Left cardiac atrium (tissue), 4 donors: ENCODE measurements at places on chromosomes 13 and 19.

- no peak for DNase-seq
Observed at GRCh38 chr13:60043262-60043661, 120.5 kb downstream of the DIAPH3 start.

GRCh38 chr19:47628078-47628771, 19.3 kb downstream of the BICRA start:
- no peak for DNase-seq

- DNase-seq, result no peak
Observed at GRCh38 chr13:80618781-80619180, 277.9 kb upstream of the SPRY2 start.

DNA sequence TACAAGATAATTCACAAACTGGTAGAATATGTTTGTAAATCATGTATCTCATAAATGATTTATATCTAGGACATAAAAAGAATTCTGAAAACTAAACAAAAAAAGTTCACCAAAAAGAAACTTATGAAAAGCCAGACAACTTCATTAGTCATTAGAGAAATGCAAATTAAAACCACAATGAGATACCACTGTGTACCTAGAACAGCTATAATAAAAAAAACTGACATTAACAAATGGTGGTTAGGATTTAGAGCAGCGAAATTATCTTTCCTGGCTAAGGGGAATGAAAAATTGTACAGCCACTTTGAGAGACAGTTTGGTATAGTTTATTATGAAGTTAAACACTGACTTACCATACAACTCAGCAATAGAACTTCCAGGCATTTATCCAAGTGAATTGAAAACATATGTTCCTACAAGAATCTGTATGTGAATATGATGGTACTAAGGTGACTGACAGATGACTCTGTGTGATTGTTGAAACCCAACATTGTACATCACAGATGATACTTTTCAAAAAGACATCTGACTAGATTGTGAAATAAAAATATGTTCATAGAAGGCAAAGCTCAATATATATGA, 41.8 kb downstream of the UGGT2 start:
- no peak for DNase-seq

GRCh38 chr13:67416047-67416925, 186.2 kb upstream of the PCDH9 start:
- no peak for DNase-seq

GRCh38 chr19:10433131-10433536, 12.8 kb downstream of the PDE4A start:
- no peak for DNase-seq

GRCh38 chr13:101397742-101398141, 18.6 kb downstream of the NALCN start:
- no peak for DNase-seq

DNA sequence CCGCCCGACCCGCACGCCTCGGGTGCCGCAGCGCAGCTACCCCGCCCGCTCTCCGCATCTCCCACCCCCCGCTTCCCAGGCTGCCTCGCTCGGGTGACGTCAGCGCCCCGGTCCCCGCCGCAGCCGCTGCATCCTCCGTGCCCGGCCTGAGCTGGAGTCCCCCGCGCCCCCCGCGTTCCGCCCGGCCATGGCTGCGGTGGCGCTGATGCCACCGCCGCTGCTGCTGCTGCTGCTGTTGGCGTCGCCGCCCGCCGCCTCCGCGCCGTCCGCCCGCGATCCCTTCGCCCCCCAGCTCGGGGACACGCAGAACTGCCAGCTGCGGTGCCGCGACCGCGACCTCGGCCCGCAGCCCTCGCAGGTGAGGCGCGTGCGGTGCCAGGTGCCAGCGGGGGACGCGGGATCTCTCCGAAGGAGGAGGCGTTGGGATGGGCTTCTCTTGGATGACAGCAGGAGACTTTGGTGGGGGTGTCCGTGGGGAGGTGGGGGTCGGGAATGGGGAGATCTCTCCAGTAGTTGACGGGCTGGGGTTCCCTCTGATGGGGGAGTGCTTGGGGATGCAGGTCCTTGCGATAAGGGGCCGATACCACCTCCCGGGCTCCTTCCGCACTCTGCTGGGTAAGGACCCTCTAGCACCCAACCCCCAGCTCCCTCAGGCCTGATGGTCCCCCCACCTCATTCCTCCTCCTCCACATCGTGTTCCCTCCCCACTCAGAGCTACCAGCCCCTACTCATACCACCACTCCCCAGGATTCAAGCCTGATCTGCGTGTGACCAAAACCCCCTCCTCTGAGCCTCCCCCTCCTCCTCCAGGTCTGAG, at the start of gene TMEM59L:
TMEM59L (plus strand) TSS at position 99 of the 817 bp plus-strand sequence; CDS start at position 188, 89 bp downstream.
- DNase-seq, result no peak

DNA sequence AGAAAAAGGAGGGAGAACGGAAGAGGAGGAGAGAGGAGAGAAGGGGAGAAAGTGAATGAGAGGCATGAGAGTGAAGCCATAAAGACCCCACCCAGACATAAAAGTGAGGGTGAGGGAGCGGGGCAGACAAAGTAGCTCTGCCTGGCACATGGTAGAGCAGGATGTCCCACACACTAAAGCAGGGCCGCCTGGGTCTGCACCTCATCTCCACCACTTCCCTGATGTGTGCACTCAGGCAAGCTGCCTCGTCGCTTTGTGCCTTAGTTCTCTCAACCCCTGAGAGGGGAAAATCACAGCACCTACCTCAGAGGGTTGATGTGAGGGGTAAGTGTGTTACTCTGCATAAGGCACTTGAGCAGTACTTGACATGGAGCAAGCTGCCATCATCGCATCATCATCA, 488.1 kb downstream of the COG6 start:
- DNase-seq, result no peak

- no peak for DNase-seq
Observed at GRCh38 chr19:4075373-4075772, 8.7 kb upstream of the ZBTB7A start.

DNA sequence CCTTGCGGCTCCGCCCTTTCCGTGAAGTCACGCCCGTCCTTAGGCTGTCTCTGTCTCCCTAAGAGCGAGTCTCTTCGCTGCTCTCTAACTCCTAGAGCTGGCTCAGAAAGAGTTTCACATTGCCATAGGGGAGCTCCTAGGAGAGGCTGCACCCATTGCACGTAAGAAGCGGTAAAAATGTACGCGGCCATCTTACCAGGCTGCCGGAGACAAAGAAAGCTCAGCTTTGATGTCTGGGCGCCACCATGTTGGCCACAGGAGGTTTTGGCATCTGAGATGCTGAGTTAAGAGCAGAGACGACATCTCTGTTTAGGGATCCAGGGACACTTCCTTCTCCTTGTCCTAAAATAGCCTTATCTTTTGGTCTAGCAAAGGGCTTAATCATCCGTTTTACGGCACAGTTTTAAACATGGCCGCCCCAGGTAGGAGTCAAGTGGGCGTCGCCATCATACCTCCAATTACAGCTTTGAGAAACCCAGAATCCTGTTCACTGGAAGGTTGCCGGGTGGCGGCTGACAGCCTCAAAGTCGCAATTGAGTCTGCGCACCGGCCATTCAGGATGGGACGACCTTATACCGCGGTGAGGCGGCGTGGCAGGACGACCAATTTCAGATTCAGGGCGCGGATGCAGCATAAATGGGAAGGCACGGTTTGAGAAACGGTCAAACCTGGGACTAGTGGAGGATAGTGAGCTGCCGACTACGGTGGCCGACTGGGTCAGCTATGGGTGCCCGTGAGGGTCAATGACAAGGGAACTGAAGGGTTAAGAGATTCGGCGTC, at the start of gene ZNF793:
ZNF793 (plus strand) TSS at position 553 of the 780 bp plus-strand sequence. CDS start 16,501 bp downstream, outside the sequence.
- DNase-seq, result peak; percentile 87

- DNase-seq, result no peak
Observed at GRCh38 chr13:55517312-55517711, 1623.4 kb upstream of the PRR20A start.

- no peak for DNase-seq
Observed at GRCh38 chr13:79870766-79871165, 389.8 kb downstream of the NDFIP2 start.

DNA sequence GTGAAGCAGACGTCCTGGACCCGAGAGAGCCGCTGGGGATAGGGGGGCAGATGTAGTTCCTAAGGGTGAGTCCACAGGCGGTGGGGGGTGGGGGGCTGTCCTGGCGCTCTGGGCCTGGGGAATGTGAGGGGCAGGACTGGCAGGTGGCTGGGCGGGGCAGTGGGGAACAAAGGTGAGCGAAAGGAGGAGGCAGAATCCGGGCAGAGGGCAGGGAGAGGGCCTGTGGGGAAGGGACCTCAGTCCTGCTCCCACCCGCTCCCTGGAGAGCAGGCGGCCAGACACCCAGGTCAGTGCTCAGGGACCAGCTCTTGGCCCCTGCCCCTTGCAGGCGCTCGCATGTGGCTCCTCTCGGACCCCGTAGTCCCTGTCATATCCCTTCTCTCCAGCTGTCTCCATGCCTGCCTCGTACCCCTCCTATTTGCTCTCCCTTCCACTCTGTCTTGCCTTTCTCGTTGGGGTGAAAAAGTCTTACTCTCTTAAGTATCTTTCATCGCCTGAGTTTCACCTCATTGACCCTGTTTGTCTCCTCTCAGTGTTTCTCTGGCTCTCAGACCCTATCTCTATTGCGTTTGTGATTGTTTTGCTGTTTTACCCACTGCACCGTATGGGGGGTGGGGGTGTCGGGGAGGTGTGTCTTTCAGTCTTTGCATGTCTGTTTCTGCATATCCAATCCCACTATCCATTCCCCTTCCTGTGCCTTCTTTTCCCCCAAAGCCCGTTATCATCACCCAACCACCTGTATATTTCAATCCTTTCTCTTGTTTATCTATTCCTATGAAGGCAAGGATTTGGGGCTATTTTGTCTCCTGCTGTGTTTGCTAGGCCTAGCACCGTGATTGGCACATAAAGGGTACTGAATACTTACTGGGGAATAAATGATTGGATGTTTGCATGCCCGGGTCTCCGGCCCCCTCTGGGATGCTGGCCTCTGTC, 5.8 kb downstream of the SPHK2 start:
- DNase-seq, result no peak

DNA sequence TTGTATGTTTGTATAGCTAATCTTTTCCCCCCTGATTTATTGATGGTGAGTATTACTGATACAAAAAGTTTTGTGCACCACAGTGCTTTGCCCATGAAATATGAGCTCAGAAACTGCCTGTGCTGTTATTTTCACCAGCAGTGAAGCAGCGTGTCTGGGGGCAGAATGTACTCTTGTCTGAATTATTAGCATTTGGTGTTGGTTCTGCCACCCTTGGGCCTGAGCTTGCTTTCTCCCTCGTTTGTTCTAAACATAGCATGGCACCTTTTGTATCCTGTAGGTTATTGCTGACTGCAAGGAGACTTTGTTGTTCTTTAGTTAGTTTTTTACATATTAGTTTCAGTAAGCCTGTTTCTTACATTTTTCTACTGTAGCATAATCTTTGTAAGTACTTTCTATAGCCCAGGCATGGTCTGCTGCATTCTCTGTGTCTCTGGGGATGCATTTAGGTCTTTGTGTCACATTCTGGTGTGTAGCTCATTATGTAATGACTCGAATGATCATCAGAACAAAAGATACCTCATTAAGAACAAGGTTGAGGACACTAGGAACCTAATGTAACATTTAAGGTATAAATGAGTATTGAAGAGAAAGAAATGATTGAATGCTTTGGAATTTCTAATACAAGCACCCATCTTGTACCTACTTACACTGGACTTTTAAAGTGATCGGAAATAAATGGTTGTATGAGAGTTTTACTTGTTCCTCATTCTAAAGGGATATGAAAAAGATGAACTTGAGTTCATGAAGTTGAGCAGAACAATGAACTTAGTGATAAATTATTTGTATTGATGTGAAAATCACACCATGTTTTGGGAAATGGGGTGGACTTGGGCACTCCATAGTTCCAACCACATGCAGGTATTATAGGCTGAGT, 50.3 kb upstream of the GPI start:
- DNase-seq, result no peak

DNA sequence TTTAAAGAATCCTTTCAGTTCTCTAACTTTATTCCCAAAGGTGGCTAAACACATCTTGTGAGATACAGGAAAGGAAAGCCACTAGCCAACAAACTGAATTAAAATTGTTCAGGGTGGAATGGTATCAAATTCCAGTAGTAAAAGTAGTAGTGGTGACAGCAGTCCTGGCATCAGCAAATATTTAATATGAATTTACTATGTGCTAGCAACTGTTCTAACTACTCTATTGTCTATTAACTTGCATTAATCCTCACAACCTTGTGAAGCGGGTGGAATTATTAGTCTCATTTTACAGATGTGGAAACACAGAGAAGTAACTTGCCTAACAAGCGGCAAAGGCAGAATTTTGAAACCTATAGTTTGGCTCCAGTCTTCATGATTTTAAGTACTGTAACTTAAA, 130.1 kb downstream of the KLF12 start:
- no peak for DNase-seq

- no peak for DNase-seq
Observed at GRCh38 chr19:5131031-5131505, 162.2 kb downstream of the KDM4B start.

DNA sequence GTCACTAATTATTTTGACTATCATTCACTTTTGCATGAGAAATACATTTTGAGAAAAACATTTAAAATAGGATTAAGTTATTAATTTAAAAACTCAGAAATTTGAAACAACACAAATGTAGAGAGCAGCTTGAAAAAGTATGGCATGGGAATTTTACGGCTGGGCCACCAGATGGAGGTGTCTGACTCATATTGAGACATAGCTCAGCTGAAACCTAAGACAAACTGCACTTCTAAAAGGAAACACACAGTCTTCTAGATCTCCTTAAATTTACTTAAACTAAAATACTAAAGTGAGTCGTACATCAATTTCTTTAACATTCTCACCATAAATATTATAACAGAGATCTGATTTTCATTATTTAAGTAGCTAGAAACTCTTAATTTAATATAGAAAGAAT, 41.9 kb upstream of the POSTN start:
- DNase-seq, result no peak

GRCh38 chr19:12886969-12887747, at the start of gene KLF1:
KLF1 (minus strand) TSS chr19:12887201; CDS start chr19:12887140, 61 bp downstream.
- DNase-seq, result no peak

DNA sequence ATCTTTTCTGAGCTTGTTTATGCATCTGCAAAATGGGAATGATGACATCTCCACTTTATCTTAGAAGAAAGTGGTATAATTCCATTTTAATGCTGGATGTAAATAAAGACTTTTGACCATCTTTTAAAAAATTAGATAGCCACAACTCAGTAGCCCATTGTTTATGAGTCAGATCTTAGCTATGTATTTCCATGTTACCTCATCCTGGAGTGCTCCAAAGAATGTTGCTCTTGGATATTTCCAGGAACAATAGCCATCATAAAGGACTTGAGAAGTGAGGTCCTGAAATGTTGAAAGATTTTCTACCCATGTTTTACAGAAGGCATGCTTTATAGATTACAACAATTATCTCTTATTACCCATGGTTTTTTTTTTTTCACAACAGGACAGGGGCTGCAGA, 229.3 kb upstream of the EDNRB start:
- DNase-seq, result no peak
